HFFc6 (cell line): ENCODE measurements at places on chromosomes 5 and 9. TPM values are rescaled to one million over a fixed set of nuclear protein-coding genes. Genes with fewer than 3 reads are reported as not detected.

GRCh38 chr5:43772764-43773477 is 169.9 kb downstream of the NNT start:
- H3K36me3 ChIP-seq = no peaks in the 10 kb centered on the region
- peak overlapping the region; percentile 68 for H3K27ac ChIP-seq
- peak overlapping the region; percentile 19; the same call in 1 of the 2 replicates for H3K4me3 ChIP-seq
- DNase-seq = peak; percentile 15

DNA sequence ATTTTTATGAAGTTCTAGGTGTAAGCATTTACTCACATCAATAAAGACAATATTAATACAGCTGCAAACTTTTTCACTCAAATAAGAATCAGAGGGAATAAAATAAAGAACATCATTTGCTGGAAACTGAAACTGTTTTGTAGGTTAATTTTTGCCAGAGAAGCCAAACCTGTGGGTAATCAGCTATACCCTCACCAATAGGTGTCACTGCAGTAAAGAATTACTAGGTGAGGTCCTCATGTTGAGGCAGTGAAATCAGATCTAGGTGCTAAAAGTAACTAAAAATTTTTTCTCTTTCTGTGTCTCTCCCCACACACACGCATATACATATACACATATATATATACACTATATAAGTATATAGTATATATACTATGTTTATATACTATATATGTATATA is 1016.3 kb upstream of the SEMA6A start:
- H3K27ac ChIP-seq = no peak overlapping the region
- no peaks in the 10 kb centered on the region for H3K36me3 ChIP-seq

DNA sequence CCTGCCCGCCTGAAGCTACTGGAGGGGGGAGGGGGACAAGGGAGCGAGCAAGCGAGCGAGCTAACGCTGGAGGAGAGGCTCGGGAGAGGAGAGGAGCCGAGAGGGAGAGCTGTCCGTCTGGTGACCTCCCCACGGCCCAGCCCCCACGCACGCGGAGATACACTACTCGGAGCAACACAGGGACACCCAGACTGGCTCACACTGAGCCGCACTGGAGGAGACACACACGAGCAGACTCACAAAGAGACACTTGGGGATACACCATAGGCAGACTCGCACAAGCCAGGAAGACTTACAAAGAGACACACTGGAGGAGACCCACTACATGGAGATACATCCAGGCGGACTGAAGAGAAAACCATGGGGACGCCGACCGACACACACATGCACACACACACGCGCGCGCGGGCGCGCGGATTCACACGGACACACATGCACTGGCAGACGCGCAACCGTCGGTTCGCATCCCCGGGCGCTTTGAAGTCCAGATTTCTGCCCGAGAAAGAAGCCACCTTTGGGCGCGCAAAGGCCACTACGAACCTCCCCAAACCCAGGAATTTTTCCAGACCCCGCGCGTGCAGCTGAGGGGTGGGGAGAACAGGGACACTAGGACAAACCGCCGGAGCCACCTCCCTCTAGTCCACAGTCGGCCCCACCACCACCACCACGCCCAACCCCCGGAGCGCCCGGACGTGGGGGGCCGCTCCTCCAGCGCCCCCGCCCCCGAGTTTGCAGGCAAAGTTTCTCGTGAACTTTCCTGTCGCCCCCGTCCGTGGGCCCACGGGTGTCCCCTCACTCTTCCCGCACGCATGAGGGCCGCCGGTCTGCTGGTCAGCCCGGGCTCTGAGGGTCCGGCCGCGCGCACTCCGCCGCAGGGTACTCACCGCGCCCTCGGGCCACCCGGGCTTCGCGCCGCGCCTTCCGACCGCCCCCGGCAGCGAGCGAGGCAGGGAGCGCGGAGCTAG is 571 bp downstream of the CNTFR start:
- H3K4me3 ChIP-seq = no peak overlapping the region
- no peaks in the 10 kb centered on the region for H3K36me3 ChIP-seq
- no peaks in the 10 kb centered on the region for H3K4me1 ChIP-seq
- no peak for DNase-seq

The EXOSC3 gene
- 39.7 to 62.4 TPM (median 43.4 TPM) in 3 replicates for total RNA-seq

- no peak for DNase-seq
- H3K4me3 ChIP-seq = peak overlapping the region; percentile 95
- peaks cover 16% of the 10 kb centered on the region for H3K4me1 ChIP-seq
These were observed 1.4 kb downstream of the TBC1D13 start for GRCh38 chr9:128788445-128788844.

The MYORG gene
- total RNA-seq = 1.1 to 2.2 TPM (median 2.0 TPM) in 3 replicates

The ATOX1 gene
- 151 and 187 TPM in 2 replicates for total RNA-seq

DNA sequence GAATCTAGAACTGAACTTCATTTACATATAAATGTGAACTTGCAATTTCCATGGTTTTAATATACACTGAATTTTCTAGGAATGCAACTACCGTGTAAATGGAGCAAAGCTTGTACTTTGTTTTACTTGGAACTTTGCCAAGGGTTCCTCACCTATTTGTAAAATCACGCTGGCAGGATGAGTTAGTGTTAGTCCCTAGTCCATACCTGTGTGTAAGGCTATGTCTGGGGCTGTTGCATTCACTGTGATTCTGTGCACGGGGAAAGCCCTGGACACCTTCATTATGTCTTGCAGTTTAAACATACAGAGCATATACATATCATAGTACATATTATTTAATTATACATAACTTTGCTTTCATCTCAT is 119.9 kb downstream of the PAX5 start:
- H3K4me1 ChIP-seq = no peaks in the 10 kb centered on the region
- H3K27me3 ChIP-seq = peaks cover 44% of the 10 kb centered on the region
- H3K27ac ChIP-seq = no peak overlapping the region
- no peak overlapping the region for H3K4me3 ChIP-seq

The SLC27A4 gene
- 22.9 to 31.4 TPM (median 23.1 TPM) in 3 replicates for total RNA-seq
